Activated CD4-positive, alpha-beta T cell treated with anti-CD3 and anti-CD28 coated beads, Interleukin-2, amount 50 U/mL, for 24 hours (primary cell): ENCODE measurements at places on chromosomes 16 and 17.

DNA sequence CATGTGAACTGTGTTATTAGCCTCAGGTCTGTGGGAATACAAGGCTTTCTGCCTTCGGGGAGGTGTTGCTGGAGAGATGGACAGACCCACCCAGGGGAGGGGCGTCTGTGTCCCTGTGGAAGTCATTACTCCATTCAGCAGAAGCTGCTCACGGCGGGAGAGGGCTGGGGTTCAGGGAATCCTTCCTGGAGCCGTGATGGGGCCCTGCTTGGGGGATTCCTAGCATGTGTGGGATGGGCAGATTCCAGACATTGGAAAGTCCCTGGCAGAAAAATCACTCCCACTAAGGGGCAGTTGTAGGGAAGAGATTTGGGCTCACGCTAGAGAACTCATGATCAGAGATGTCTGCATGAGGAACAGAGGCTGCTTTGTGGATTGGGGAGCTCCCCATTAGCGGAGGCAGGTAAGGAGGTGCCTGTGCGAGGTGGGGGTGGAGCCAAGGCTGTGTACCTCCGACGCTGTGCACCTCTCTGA lies 56.3 kb upstream of the IL34 start:
- DNase-seq, result no peak

DNA sequence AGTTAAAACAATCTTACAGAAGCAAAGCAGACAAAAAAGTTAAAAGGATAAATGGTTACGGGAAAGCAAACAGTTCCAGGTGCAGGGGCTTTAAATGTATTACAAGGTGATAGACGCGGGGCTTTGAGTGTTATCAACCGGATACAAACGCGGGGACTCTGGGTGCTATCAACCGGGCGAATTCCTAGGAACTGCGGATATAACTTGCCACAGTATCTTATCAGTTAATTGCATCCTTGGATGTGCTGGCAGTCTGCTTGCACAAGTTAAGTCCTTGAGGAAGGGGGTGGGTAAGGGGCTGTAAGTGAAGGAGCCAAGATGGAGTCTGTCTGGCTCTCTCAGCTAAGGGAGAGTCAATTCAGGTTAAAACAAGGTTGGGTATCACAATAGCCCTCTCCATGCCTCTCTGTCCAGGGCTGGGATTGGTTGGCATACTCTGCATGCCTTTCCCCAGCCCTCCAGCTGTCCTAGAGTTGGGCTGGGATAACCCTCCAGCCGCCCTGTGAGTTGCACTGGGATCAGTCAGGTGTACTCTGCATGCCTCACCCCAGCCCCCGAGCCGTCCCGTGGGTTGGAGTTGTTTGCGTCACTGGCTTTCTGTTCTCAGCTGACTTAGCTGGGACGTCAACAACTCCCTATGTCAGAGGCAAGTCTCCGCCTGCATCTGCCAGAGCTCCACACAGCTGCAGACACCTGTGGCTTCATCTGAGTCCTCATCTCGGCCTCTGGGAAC lies 40.9 kb downstream of the TMEM235 start:
- DNase-seq, result peak; percentile 54

GRCh38 chr17:57257895-57258851 lies 1.9 kb downstream of the MSI2 start:
- no peak for DNase-seq

DNA sequence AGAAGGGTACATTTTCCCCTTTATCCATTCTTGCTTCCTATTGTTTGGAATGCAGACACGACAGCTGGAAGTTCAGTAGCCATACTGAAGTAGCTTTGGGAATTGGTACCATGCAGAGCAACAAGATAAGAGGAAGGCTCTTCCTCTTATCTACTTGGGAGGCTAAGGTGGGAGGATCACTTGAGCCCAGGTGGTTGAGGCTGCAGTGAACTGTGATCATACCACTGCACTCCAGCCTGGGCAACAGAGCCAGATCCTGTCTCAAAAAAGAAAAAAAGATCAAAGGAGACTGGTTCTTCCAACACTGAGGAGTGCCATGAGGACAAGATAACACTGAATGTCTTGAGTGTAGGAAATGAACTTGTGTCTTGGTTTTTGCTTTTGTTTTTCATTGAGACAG lies 16.0 kb upstream of the RANGRF start:
- DNase-seq, result no peak

DNA sequence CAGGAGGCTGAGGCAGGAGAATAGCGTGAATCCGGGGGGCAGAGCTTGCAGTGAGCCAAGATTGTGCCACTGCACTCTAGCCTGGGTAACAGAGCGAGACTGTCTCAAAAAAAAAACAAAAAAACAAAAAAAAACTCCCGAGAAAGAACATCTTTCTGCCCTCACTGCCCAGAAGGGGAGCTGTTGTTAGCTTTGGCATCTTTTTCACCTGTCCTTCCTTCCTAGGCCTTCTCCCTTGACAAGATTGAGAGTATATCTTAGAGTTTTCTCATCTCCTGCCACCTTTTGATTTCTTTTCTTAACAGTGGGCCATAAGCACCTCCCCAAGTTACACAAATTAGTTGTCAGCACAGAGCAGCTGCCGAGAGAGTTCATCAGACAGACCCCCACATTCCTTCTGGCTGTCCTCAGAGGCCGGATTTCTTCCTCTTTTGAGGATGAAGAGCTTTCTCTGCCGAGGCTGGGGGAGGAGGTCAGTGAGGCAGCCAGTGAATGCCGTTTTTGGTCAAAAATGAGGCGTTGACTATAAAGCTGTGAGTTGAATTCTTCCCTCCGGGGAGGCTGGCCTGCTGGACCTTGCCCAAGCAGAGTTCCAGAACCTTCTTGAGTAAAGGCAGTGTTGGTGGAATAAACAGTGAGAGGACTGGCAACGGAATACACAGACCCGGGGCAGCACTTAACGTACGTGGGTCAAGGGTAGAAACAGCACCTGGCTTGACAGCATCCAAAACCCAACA lies 127.0 kb downstream of the ABCC6 start:
- no peak for DNase-seq

DNA sequence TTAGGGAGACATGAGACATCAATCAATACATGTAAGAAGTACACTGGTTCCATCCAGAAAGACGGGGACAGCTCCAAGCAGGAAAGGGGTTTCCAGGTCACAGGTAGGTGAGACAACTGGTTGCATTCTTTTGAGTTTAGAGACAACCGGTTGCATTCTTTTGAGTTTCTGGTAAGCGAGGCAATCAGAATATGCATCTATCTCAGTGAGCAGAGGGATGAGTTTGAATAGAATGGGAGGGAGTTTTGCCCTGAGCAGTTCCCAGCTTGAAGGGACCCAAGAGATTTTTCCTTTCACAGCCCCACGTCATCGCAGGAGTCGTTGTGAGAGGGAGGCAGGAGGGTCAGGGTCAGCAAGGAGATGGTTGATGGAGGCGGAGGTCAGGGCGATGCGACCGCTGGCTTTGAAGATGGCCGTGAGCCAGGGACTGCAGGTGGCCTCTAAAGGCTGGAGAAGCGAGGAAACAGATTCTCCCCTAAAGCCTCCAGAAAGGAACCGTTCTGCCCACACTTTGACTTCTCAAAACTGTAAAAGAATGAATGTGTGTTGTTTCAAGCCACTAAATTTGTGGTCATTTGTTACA lies 36.5 kb downstream of the IRF8 start:
- DNase-seq, result no peak

- DNase-seq, result no peak
These were observed 4.3 kb downstream of the SUMO2 start for GRCh38 chr17:75178453-75178852.

DNA sequence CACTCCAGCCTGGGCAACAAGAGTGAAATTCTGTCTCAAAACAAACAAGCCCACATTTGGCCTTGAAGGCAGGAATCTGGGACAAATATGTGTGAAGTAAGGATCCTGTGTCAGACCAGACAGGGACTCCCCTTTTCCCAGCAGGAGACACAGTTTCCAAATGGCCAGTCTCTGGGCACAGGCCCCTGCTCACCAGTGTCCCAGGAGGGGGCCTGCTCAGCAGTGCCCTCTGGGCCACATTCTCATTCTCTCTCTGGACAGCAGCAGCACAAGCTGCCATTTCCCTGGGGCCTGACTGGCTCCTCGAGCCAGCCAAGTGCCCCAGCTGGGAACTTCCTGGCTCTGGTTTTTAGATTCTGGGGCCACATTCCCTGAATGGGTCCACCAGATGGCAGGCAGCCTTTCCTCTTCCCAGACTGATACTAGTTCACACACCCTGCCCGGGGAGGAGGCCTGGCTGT lies 11.7 kb upstream of the MNT start:
- no peak for DNase-seq

GRCh38 chr16:15880434-15881308 lies 7.7 kb downstream of the CEP20 start:
- DNase-seq, result no peak

- no peak for DNase-seq
These were observed 25.7 kb downstream of the ARHGAP23 start for GRCh38 chr17:38453951-38454421.

GRCh38 chr17:72432143-72432621 lies 311.4 kb downstream of the SOX9 start:
- no peak for DNase-seq

GRCh38 chr17:37744633-37744927 lies 279 bp downstream of the HNF1B start:
- no peak for DNase-seq
